NCI-H526 (cell line): ENCODE measurements at places on chromosomes 6 and 20.

GRCh38 chr6:6793388-6794250, 205.1 kb downstream of the LY86 start:
- no peak for DNase-seq

DNA sequence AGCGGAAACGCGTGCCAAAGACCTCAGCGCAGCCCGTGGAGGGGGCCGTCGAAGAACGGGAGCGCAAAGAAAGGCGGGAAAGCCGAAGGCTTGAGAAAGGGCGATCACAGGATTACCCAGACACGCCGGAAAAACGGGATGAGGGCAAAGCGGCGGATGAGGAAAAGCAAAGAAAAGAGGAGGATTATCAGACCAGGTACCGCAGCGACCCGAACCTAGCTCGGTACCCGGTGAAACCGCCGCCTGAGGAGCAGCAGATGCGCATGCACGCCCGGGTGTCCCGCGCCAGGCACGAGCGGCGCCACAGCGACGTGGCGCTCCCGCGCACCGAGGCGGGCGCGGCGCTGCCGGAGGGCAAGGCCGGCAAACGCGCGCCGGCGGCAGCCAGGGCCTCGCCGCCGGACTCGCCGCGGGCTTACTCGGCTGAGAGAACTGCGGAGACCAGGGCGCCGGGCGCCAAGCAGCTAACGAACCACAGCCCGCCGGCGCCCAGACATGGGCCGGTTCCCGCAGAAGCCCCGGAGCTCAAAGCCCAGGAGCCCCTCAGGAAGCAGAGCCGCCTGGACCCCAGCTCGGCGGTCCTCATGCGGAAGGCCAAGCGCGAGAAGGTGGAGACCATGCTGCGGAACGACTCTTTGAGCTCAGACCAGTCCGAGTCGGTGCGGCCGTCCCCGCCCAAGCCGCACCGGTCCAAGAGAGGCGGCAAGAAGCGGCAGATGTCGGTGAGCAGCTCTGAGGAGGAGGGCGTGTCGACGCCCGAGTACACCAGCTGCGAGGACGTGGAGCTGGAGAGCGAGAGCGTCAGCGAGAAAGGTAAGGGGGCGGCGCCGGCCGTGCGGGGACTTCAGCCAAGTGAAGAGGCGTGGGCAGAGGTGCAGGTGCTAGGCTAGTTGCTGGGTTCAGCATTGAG, 296.2 kb downstream of the RIMS1 start:
- peak; percentile 62 for DNase-seq

DNA sequence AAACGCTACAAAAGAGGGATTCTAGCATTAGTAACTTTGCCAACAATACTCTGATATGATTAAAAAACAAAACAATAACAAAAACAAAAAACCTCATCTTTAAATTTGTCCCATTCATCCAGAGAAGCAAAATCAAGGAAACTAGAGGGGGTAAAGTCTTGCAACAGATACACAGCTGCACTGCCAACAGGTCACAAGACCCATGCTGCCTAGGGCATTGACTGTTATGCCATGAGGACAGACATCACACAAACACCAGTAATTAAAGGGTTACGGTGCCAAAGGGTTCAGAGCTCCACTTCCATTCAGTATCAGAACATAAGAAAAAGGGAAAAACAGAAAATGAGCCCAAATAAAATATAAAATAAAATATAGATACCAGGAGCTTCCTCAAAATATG, 1.6 kb downstream of the TBC1D20 start:
- no peak for DNase-seq

DNA sequence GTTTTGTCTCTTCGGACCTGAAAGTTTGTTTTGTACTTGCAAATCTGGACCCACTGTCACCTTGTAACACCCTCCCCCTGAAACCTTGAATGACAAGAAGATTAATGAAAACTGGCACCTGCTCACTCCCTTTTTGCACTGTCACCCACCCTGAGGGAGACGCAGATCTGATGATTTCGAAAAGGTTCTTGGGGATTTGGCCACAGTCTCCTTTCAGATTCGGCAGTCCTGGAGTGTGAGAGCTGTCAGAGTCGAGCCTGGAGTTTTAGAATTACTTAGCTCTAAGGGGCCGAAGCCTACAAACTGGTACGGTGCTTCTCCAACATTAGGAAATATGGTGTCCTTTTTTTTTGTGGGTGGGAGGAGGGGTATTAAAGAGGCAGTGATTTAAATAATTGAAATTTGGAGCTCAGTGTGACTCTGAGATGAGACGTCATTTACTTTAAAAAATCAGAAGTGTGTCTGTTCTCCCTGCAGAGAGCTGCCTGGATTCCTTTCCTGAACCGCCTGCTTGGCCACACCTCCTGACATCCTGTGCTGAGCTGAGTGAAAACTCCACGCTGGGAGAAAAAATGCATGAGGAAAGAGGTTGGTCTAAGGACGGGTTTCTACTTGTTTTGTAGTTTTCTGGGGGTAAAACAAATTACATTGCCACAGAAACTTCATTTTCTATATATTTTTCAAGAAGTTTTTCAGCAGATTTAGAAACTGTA, 447.0 kb upstream of the CDH4 start:
- no peak for DNase-seq

- no peak for DNase-seq
These were observed 142.3 kb downstream of the TBXT start for GRCh38 chr6:166025149-166025898.

- no peak for DNase-seq
These were observed 3.4 kb upstream of the ZHX3 start for GRCh38 chr20:41320976-41321375.

GRCh38 chr6:31441365-31442267, 38.2 kb downstream of the MICA start:
- DNase-seq, result peak; percentile 75

- DNase-seq, result no peak
These were observed 104.8 kb upstream of the ZNF217 start for GRCh38 chr20:53698371-53698978.

DNA sequence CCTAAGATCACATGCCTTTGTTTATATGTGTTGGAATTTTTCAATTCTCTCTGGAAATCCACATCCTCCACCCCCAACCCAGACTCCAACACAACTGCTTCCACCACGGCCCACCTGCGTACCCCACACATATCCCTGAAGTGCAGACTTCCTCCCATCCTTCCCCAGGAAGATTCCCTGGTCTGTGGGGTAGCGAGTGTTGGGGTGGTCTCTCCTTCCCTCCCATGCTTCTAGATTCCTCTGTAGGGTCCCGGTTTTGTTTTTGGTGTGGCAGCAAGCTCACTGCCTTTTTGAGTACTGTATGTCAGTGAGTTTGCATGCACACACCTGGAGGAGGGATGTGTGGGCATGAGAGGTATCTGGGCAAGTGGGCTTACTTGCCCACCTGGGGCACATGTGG, 127.6 kb downstream of the MRPL14 start:
- no peak for DNase-seq

DNA sequence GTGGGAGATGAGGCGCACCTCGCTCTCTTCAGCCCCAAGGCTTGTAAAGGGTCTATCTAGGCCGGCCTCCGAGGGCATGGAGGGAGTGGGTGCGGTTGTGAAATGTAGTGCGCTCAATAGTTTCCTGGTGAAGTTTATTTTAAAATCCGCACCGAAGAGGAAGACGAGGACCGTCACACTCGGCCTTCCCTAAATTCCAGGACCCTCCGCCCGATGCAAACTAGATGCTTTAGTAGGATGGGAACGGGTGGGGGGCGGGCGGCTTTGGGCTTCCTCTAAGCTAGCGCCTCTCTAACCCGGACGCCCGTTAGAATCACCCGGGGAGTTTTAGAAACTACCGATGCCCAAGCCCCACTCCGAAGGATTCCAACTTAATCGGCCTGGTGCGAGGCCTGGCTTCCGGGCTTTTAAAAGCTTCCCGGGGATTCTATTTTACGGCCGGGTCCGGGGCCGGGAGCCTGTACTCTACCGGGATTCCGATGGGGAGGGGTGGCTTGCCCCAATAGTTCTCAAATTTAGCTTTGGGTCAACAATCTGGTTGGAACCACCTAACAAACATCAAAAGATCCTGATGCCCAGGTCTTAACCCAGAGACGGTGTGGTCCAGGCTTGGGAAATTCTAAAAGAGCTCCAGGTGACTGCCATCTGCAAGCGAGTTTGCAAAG, 548 bp upstream of the BCAS4 start:
- DNase-seq, result no peak

DNA sequence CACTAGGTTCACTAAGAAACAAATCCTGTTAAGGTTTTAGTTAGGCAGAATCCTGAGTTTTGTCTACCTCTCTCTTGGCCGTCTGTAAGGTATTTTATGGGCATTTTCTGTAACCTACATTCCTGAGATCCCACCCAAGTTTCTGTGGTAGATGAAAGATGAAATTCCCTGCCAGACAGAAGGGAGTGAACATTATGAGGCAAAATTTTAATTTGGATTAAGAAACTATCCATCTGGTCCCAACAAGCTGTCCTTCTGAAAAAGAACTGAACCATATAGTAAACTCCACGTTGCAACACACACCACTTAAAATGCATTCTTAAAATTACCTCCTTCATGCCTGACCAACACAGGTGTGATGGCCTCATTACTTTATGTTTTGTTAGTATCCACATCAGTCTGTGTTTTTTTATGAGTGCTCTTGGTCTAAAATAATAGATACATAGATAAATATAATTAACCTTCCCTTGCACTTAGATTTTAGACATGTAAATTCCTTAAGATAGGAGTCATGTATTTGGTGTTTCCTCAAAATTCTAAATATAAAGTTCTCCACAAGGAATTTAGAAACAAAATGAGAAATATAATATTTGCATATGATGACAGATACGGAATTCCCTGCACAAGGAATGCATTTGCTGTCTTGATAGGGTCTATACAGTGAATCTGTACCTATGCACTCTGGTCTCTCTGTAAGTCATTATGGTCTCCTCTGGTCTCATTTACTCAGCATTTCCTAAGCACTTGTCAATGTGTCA, 86.5 kb downstream of the CHD6 start:
- no peak for DNase-seq

DNA sequence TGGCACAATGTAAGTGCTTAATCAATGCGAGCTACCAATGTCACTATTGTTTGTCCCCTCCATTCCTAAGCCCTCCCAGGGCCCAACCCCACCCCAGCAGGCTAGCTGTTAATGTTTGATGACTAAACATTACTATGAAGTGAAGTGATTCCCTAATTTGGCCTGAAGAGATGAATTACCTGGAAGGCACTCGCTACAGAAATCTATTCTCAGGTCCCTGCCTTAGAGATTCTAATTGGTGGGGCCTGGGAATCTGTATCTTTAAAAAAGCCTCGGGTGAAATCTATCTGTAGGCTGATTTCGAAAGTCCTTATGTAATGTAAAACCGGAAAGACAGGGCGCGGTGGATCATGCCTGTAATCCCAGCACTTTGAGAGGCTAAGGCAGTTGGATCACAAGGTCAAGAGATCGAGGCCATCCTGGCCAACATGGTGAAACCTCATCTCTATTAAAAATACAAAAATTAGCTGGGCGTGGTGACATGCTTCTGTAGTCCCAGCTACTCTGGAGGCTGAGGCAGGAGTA, 16.9 kb upstream of the SNAI1 start:
- no peak for DNase-seq

- no peak for DNase-seq
These were observed 20.2 kb downstream of the COL11A2 start for GRCh38 chr6:33171880-33172687.

- DNase-seq, result no peak
These were observed 2.8 kb downstream of the PGK2 start for GRCh38 chr6:49784272-49784671.

DNA sequence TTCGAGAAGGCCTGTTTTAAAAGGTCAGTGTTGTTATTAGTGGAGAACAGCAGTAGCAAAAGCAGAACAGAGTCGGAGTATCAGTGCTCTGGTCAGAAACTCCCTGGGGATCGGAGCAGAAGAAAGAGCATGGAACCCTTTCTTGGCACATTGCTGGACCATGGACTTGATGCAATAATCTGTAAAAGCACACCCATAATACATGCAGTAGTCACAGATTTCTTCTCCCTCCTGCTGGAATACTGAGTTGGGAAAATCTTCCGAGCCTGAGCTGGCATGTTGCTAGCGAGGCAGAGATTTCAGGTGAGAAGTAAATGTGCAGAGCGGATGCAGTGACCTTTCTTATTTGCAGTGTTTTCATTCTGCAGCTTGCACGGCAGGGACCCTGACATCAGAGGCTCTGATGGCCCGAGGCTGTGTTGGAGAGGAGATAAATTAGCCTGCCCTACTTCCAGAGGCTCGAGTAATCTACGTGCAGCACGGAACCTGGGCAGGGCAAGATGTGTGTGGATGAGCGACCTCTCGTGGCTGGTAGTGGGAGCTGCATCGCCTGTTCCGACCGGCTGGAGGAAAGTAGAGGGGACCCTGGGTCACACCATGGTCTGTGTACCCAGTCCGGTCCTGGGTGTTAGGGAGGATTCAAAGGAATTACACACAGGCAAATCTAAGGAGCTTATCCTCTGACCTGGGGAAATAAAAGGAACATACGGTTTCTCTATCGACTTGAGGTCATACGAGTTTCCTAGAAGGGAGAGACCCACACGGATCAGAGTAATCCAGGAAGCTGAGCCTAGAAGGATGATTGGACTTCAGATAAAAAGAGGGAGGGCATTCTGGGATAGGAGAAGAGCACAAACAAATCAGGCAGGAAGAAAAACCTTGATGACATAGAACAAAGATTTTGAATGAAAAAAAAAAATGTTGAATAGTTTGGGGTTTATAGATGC, 137.0 kb upstream of the STMND1 start:
- peak; percentile 29 for DNase-seq

DNA sequence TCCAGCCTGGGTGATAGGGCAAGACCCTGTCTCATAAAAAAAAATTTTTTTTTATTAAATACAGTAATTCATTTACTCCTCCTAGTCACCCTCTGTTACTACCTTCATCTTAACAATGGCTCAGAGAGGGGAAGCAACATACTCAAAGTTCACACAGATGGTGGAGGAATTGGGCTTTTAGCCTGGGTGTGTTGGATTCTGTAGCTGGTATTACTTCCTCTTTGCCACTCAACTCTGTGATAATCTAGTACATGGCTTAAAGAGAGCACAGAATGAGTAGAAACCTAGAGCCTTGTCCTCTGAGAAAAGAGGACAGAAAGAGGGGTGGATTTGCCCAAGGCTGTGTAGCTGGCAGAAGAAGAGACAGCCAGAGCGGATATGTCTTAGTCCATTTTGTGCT, 96.6 kb downstream of the DLGAP4 start:
- DNase-seq, result no peak

DNA sequence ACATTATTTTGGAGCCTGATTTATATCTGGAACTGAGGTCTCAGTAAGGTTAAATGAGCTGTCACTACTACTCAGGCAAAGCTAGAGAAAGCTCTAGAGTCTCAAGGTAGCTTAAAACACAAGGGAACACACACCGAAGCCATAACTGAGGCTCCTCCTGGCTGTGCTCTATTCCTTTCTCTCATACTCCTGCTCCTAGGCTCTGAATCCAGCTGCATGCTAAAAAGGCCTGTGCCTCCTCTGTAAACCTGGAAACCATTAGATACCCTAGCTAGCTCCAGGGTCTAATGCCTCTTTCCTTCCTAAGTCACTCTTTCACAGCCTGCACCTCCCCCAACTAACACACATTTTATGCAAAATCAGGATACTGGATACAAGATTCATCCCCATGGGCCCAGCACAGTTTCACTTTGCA, 17.1 kb downstream of the RIPOR2 start:
- DNase-seq, result peak; percentile 94
